Ammon's horn (tissue), 1 donor: ENCODE measurements at places on chromosomes 6 and 20.

- no peak for DNase-seq
Observed at GRCh38 chr6:55782275-55782674, 93.1 kb downstream of the BMP5 start.

DNA sequence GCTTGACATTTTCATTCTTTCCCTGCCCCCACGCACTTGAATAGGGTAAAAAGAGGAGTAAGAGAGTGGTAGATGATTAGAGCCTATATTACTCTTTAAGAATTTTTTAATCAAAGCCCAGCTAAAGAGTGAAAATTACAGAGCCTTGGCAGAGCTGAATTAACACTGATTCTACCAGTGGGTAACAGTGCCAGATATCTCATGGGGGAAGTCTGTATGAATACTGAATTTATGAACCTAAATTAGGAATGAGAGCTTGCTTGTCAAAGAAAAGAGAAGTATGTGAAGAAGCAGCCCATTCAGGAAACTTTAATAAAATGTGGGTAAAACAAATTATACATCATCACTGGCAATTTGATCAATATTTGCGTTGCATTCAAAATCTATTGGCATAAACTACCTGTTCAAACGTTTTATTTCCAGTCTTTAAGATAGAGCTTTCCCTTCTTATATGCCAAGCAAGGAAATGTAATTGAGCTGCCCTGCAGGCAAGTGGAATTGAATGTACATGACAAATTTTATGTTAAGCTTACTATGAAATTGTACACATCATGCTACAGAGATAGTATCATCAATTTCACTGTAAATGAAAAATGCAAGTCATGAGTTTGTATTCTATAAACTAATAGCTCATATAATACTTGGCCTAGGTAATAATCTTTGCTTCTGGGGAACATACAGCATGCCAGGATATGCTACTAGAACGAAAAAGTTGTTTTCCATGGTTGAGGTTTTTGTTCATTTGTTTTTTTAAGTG is 14.5 kb downstream of the SOBP start:
- no peak for DNase-seq

DNA sequence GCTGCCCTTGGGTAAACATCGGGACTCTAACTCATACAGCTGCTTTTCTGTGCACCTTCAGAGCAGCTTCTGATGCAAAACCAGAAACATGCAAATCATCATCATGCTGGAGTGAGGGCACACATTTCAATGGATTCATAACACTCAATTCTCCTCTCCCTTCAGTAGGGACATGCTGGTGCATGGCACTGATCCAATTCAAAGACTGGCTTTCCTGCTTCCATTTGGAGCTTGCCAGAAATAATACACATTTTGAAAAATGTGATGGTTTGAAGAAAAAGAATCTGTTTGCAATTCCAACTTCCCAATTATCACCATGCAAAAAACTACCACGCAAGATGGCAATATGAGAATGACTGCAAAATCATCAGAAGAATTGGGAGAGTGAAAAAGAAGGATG is 65.2 kb upstream of the PDE10A start:
- peak; percentile 33 for DNase-seq

- DNase-seq, result no peak
Observed at GRCh38 chr6:41726876-41727275, 8.5 kb downstream of the TFEB start.

- DNase-seq, result no peak
Observed at GRCh38 chr20:22428051-22428450, 156.3 kb downstream of the FOXA2 start.

GRCh38 chr6:10486215-10486614 is 34.9 kb upstream of the GCNT2 start:
- no peak for DNase-seq

DNA sequence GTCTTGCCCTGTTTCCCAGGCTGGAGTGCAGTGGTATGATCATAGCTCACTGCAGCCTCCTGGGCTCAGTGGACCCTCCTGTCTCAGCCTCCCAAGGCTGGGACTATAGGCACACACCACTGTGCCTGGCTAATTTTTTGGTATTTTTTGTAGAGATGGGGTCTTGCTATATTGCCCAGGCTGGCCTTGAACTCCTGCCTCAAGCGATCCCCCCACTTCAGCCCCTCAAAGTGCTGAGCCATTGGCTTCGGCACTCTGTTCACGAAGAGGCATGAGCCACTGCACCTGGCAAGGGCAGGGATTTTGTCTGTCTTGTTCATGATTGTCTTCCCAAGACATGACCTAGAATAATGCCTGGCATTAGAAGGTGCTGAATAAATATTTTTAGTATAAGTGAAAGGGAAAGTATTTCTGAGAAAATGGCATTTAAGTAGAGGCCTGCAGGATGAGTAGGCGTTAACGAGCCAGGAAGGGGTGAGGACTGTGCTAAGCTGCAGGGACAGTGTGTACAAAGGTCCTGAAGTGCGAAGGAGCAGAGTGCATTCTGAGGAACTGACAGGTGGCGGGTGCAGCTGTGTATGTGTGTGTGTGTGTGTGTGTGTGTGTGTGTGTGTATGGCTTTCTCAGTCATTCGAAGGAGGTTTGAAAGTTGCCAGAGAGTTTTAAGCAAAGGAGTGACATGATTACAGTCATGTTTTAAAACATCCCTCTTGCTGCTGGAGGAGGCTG is 43.0 kb downstream of the VEGFA start:
- DNase-seq, result no peak

- DNase-seq, result no peak
Observed at GRCh38 chr6:106829451-106829850, 145.1 kb downstream of the CD24 start.

GRCh38 chr6:23775127-23775526 is 350.9 kb upstream of the NRSN1 start:
- DNase-seq, result no peak

GRCh38 chr20:33859157-33859695 is 48.1 kb downstream of the CHMP4B start:
- DNase-seq, result no peak

GRCh38 chr20:50009521-50010454 is 27.0 kb downstream of the SNAI1 start:
- peak; percentile 16 for DNase-seq

- no peak for DNase-seq
Observed at GRCh38 chr6:30207619-30208295, 5.4 kb downstream of the TRIM26 start.

GRCh38 chr6:167300902-167301777 is 10.0 kb downstream of the UNC93A start:
- DNase-seq, result no peak

- no peak for DNase-seq
Observed at GRCh38 chr20:60786686-60787217, 465.3 kb upstream of the CDH4 start.

GRCh38 chr20:59813948-59814839 is 119.2 kb downstream of the SYCP2 start:
- no peak for DNase-seq

GRCh38 chr6:127178746-127179145 is 60.3 kb downstream of the RSPO3 start:
- DNase-seq, result no peak

GRCh38 chr20:37351689-37352607 is 6.0 kb downstream of the SRC start:
- no peak for DNase-seq

DNA sequence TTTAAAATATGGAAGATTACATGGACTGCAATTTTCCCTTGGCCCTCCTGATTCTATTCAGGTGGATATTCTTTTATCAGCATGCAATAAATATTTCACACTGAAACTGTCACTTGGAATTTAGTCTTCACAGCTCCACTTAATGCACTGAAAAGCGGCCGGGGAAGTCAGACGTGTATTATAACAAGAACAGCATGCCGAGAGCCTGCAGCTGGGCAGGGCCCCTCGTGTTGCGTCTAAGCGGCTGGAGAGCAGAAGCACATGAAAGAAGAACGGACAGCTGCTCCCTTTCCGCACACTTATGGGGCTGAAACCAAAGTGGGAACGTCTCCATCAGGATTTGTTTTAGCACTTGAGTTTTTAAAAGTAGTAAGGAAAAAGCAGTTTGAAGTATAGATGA is 57.2 kb downstream of the LYRM4 start:
- DNase-seq, result no peak

GRCh38 chr20:64224351-64225170 is 31.0 kb upstream of the PCMTD2 start:
- DNase-seq, result peak; percentile 27

DNA sequence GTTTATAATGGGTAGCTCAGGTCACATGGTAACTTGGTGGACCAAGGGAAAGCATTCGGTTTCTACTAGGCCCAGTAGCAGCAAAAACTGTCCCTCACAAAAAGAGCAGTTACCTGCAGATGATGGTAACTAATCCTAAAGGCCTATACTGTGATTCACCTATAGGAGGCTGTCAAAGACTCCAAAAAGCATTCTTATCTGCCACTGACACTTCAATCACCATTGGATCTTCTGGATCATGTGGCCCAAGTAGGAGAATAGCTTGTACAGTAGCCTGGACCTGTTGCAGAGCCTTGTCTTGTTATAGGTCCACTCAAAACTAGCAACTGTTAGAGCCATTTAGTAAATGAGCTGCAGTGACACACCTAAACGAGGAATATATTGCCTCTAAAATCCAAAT is 23.2 kb upstream of the FILIP1 start:
- no peak for DNase-seq

DNA sequence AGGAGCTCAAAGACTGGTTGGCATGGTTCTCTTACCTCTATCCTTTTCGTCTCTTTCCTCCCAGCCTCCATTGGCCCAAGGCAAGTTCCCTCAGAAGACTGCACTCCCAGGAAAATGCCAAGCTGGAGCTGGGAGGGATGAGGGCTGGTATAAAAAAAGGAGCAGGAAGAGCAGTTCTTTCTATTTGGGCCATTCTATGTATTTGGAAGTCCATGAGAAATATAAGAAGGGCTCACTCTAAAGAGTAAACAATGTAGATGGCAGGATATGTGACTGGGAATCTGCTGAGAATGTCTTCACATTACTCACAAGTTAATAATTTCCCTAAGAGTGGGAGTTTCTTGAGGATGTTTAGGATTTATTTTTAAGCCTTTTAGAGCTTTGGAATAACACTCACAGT is 36.6 kb upstream of the ADTRP start:
- no peak for DNase-seq

DNA sequence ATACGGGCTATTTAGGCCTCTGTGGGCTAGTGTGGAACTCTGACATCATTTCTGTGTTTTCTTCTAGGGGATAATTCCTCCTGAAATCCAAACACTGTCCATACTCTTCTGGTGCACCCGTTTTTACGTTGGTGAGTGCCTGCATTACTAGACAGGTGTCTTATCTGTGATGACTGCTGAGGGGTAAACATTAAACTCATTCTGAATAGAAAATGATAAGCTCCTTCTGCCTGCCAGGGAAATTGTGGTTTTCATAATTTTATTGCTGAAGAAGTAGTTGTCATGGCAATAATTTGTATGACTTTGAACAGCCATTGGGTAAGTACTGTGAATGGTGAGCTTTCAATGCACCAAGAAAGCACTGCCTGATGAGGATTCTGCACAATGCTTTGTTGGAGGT is 705.6 kb downstream of the UTRN start:
- DNase-seq, result no peak

GRCh38 chr6:84739866-84740208 is 24.6 kb downstream of the TBX18 start:
- DNase-seq, result no peak

DNA sequence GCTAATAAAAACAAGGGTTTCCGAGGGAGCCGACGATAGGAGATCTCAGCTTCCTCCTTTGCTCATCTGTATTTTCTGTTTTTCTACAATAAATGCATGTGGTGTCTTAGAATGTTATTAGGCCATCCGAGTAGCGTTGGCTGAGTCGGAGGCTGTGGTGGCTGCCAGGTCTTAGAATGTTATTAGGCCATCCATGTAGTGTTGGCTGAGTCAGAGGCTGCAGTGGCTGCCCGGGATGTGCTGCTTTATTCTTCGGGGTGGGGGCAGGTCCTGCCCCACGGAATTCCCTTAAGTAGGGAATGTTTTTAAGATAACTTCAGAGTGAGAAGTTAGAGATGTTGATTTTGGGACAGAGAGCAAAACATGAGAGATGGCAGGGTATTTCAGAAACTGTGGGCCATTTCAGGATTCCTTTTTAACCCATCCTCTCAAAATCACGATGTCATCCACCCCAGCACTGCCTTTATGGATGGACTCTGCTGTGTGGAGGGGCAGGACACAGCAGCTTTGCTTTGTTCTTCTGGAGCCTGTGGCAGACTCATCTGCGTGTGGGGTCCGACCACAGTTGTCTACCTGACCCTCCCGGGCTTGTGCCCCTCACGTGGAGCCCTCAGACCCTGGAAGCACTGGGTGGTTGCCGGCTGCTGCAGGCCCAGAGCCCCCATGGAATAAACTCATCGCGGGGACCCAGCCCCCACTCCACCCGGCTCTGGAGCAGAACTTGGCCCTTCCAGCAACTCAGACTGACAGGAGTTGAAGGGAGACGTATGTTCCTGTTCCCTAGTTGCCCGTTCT is 20.4 kb downstream of the OSBPL2 start:
- no peak for DNase-seq

GRCh38 chr20:34544109-34544796 is 14.3 kb upstream of the MAP1LC3A start:
- no peak for DNase-seq

DNA sequence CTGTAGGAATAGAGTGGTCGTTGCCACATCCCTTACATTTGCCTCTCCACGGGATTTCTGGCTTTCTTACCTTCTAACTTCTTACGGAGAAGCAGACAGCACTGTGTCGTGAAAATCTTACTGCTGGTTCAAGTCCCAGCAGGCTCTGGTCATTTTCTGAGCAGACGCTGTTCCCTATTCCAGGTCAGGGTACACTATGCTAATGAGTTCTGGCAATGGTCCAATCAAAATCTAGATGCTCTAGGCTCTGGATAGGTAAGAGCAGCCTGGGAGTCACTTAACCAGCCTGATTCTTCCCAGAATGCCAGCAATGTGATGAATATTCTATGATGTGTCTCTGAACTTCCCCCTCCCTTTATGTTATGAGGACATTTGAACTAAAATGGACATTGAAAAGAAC is at the start of gene GCM1:
TSS of gene GCM1 (minus strand) at position 158 of the 400 bp plus-strand sequence. CDS start 3,209 bp downstream, outside the sequence.
- DNase-seq, result no peak

DNA sequence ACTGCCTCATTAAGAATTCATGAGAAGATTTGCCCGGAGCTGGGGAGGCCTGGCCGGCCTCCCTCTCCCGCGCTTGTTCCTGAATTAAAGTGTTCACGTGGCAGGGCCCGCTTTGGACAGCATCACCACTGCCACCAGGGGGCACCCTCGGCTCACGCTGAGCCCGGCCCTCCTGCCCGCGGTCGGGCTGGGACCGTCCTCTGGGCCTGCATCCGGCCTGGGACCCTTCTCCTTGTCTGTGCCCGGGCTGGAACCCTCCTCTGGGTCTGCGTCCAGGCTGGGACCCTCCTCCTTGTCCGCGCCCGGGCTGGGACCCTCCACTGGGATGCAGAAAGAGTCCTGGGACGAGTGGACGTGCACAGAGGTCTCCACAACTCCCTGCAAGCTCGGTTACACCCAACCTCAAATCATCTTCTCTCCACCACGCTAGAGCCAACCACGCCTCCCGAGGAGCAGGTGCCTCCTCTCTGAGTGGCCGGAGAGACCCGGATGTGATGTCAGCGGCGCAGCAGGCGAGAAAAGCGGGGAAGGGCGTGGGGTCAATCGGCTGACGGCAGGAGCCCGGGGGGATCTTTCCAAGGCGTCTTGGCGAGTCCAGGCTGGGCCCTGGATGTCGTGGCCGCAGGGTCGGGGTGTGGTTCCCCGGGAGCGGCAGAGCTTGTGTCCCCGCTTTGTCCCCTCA is 50.9 kb upstream of the DACT2 start:
- peak; percentile 60 for DNase-seq

GRCh38 chr6:166449036-166449435 is 66.3 kb upstream of the MPC1 start:
- DNase-seq, result no peak
